ENCODE measurements at places on chromosomes 12 and 14. TPM values are rescaled to one million over a fixed set of nuclear protein-coding genes. Genes with fewer than 3 reads are reported as not detected.

The TMCC3 gene
- 2.4 TPM for total RNA-seq

The DCN gene
- 0.32 TPM for total RNA-seq

The KRT78 gene
- not detected for total RNA-seq

The EMP1 gene
- total RNA-seq = 7.5 TPM

The GPRC5D gene
- not detected for total RNA-seq

The OAS3 gene
- total RNA-seq = 0.76 TPM

The TTC9 gene
- total RNA-seq = 6.4 TPM

The NKX2-1 gene
- not detected for total RNA-seq

The KRT7 gene
- total RNA-seq = 1.5 TPM

The GALNT4 gene
- 4.5 TPM for total RNA-seq

The NKX2-8 gene
- total RNA-seq = not detected

The SDR39U1 gene
- total RNA-seq = 34.1 TPM

GRCh38 chr14:75847584-75847983 is 134.2 kb downstream of the TGFB3 start:
- H3K4me3 ChIP-seq = no peak overlapping the region
- no peak overlapping the region for H3K27ac ChIP-seq
- no peaks in the 10 kb centered on the region for H3K4me1 ChIP-seq
- H3K36me3 ChIP-seq = no peaks in the 10 kb centered on the region
- H3K27me3 ChIP-seq = no peaks in the 10 kb centered on the region

- no peak overlapping the region for H3K4me3 ChIP-seq
- H3K27me3 ChIP-seq = no peaks in the 10 kb centered on the region
- H3K4me1 ChIP-seq = no peaks in the 10 kb centered on the region
- no peak for DNase-seq
Observed at GRCh38 chr14:85233756-85234155, 296.2 kb upstream of the FLRT2 start.

GRCh38 chr14:57314396-57315089 is 45.8 kb downstream of the AP5M1 start:
- H3K4me3 ChIP-seq = no peak overlapping the region
- no peak for DNase-seq

GRCh38 chr12:83615152-83615551 is 928.4 kb downstream of the TMTC2 start:
- H3K4me1 ChIP-seq = no peaks in the 10 kb centered on the region
- no peak overlapping the region for H3K27ac ChIP-seq
- H3K27me3 ChIP-seq = no peaks in the 10 kb centered on the region

- peak overlapping the region; percentile 3 for H3K4me3 ChIP-seq
- no peaks in the 10 kb centered on the region for H3K36me3 ChIP-seq
- H3K27ac ChIP-seq = no peak overlapping the region
- H3K27me3 ChIP-seq = no peaks in the 10 kb centered on the region
Observed at GRCh38 chr12:70627677-70628076, 9.6 kb downstream of the PTPRB start.

DNA sequence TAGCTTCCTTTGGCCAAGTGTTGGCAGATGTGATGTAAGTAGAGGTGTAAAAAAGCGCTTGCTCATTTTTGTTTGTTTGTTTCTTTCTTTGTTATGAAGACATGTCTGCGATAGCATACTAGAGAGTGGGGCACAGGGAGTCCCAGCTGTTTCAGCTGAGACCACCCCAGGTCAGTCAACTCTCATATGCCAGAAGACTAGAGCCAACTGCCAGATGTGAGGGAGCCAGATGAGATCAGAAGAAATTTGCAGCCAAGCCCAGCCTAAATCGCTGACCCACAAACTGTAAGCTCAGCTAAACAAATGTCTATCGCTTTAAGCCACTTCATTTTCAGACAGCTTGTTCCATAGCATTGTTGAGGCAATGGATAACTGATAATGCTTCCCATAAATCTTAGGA is 397.1 kb downstream of the APAF1 start:
- no peak overlapping the region for H3K27ac ChIP-seq
- no peaks in the 10 kb centered on the region for H3K4me1 ChIP-seq
- H3K4me3 ChIP-seq = no peak overlapping the region
- no peaks in the 10 kb centered on the region for H3K36me3 ChIP-seq

DNA sequence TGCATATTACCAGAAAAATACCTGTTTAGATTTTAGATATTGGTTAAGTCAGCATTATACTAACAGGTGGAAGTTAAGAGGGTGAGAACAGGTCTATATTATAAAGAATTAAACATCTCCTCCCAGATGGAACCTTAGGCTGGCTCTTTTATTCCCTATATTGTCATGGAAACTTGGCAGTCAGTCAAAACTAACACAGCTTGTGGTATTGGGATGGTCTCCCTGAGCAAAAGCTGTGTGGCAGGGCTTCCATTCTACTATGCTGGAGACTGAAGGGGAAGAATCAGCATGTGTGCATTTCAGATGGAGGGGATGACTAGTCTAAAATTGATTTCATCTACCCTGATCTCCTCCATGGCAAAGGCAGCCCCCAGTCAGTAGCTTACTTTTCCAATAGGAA is 66.7 kb downstream of the SMOC1 start:
- no peaks in the 10 kb centered on the region for H3K27me3 ChIP-seq
- H3K4me1 ChIP-seq = peaks cover 35% of the 10 kb centered on the region
- H3K4me3 ChIP-seq = no peak overlapping the region

GRCh38 chr12:26340649-26341048 is 145.3 kb downstream of the SSPN start:
- no peak for DNase-seq
- 0 out of 2 replicates have a peak overlapping the region, but pooled peaks have one; percentile 11 for H3K27ac ChIP-seq
- H3K4me3 ChIP-seq = no peak overlapping the region

GRCh38 chr12:75444429-75445136 is 36.0 kb upstream of the GLIPR1 start:
- DNase-seq = no peak
- no peak overlapping the region for H3K27ac ChIP-seq
- H3K4me1 ChIP-seq = no peaks in the 10 kb centered on the region

DNA sequence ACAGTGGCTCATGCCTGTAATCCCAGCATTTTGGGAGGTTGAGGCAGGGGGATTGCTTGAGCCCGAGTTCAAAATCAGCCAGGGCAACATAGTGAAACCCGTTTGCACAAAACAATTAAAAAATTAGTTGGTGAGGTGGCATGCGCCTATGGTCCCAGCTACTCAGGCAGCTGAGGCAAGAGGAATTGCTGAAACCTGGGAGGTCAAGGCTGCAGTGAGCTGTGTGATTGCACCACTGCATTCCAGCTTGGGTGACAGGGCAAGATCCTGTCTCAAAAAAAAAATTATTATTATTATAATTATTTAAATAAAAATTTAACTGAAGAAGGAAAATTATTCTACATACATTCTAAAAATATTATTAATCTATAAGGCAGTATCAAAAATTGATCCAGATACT is 164.1 kb downstream of the ITPR2 start:
- DNase-seq = no peak
- H3K4me1 ChIP-seq = no peaks in the 10 kb centered on the region
- no peaks in the 10 kb centered on the region for H3K36me3 ChIP-seq
- H3K4me3 ChIP-seq = no peak overlapping the region
- H3K27ac ChIP-seq = no peak overlapping the region

- no peaks in the 10 kb centered on the region for H3K36me3 ChIP-seq
- no peaks in the 10 kb centered on the region for H3K27me3 ChIP-seq
- H3K4me3 ChIP-seq = no peak overlapping the region
- no peak for DNase-seq
Observed at GRCh38 chr14:50932592-50933495, 11.4 kb downstream of the PYGL start.

GRCh38 chr14:91280129-91280528 is 35.6 kb upstream of the GPR68 start:
- no peaks in the 10 kb centered on the region for H3K4me1 ChIP-seq
- no peak overlapping the region for H3K4me3 ChIP-seq
- H3K27me3 ChIP-seq = no peaks in the 10 kb centered on the region
- no peak for DNase-seq
- no peaks in the 10 kb centered on the region for H3K36me3 ChIP-seq

DNA sequence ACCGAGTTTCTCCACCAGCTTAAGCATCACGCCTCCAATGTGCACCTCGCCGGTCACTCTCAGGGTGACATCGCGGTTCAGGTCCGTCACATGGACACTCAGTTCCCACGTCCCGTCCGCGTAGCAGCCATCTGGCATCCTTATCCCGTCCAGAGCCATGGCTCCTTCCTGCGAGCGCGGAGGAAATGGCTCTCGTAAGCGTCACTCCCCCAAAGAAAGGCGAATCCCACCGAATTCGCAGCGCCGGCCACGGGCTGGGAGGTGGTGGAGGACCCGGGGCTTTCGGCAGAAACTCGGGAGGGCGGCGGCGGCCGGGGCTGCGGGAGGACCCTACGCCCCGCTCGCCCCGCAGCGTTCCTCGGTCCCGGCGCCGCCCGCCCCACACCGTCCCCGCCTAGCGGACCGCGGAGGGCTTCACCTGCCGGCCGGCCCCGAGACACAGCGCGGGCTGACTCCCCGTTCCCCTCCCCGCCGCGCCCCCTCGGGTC is 396 bp downstream of the FERMT2 start:
- 0 out of 2 replicates have a peak, but pooled peaks cover 3% of the 10 kb centered on the region for H3K36me3 ChIP-seq
- DNase-seq = peak; percentile 66
- H3K4me3 ChIP-seq = peak overlapping the region; percentile 100

GRCh38 chr12:40634517-40635131 is 57.6 kb upstream of the CNTN1 start:
- no peak overlapping the region for H3K27ac ChIP-seq
- no peak for DNase-seq
- H3K27me3 ChIP-seq = no peaks in the 10 kb centered on the region
- no peak overlapping the region for H3K4me3 ChIP-seq
- H3K4me1 ChIP-seq = no peaks in the 10 kb centered on the region

DNA sequence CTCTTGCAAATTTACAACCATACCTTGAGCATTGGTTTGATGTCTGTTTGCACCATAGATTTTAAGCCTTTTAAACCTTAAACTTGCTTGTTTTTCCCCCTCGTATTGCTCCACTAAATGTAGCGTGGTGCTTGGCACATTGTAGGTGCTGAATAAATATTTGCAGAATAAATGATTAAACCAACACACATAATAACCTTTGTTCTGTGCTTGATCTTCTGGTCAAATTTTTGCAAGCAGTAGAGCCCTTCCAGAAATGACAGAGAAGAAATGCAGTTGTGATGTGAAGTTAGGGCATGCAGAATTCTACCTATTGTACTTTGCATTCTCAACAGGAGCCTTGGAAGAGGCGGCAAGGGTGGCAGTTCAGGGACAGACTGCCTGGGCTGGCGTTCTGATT is 394.4 kb upstream of the TBX3 start:
- no peaks in the 10 kb centered on the region for H3K36me3 ChIP-seq
- no peaks in the 10 kb centered on the region for H3K27me3 ChIP-seq
- H3K4me3 ChIP-seq = no peak overlapping the region
- no peak for DNase-seq

GRCh38 chr12:25106818-25107217 is 88.1 kb downstream of the DNAI7 start:
- DNase-seq = no peak
- H3K4me3 ChIP-seq = no peak overlapping the region
- no peaks in the 10 kb centered on the region for H3K36me3 ChIP-seq
- H3K4me1 ChIP-seq = no peaks in the 10 kb centered on the region
- no peak overlapping the region for H3K27ac ChIP-seq
- H3K27me3 ChIP-seq = no peaks in the 10 kb centered on the region

DNA sequence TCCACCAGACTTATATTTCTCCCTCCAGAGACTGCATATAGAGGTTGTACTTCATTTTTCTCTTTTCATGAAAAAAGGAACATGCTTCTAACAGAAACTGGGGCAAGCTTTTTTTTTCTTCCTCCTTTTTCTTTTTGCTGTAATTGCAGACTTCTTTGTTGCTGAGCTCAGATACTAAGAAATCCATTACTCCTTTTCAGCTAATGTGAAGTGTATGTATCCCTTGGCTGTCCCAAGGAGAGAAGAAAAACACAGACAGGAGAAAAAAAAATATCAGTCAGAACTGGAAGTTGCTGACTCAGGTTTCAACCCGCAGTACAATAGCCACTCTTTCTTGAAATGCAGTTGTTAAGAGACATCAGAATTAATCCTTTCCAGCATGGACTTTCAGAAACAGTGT is 1248.4 kb downstream of the LRFN5 start:
- H3K27me3 ChIP-seq = no peaks in the 10 kb centered on the region
- peak overlapping the region; percentile 5 for H3K4me3 ChIP-seq
- peak overlapping the region; percentile 63 for H3K27ac ChIP-seq
- H3K4me1 ChIP-seq = peaks cover 15% of the 10 kb centered on the region
- no peaks in the 10 kb centered on the region for H3K36me3 ChIP-seq
- peak; percentile 86 for DNase-seq

GRCh38 chr14:74417201-74417600 is 8.8 kb downstream of the SYNDIG1L start:
- H3K27ac ChIP-seq = no peak overlapping the region
- DNase-seq = no peak
- no peak overlapping the region for H3K4me3 ChIP-seq
- peaks cover 9% of the 10 kb centered on the region for H3K27me3 ChIP-seq
- peaks cover 5% of the 10 kb centered on the region for H3K4me1 ChIP-seq
- no peaks in the 10 kb centered on the region for H3K36me3 ChIP-seq

- DNase-seq = no peak
- no peak overlapping the region for H3K27ac ChIP-seq
- no peaks in the 10 kb centered on the region for H3K4me1 ChIP-seq
- H3K36me3 ChIP-seq = no peaks in the 10 kb centered on the region
- no peak overlapping the region for H3K4me3 ChIP-seq
Observed at GRCh38 chr12:1572731-1573130, 21.6 kb downstream of the FBXL14 start.

All from SJCRH30 (cell line).